Stimulated activated CD4-positive, alpha-beta T cell treated with anti-CD3 and anti-CD28 coated beads, Interleukin-4, amount 100 ng/mL, for 48 hours (primary cell): ENCODE measurements at places on chromosomes 3 and 15.

DNA sequence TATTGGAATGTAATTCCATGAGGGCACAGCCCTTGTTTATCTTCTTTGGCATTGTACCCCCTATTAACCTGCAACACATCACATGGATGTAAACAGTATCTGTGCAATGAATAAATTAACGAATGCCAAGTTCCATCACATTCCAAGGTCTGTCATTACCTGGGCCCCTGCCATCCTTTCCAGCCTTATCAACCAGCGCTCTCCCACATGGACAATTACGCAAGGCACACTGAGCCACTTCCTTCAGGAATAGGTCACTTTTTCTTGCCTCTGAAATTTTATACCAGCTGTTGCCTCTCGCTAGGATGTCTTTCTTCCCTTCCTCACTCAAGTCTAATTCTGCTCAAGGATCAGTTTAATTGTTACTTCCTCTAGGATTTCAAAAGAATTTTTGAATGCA is 1051.8 kb upstream of the CFAP20DC start:
- no peak for DNase-seq

DNA sequence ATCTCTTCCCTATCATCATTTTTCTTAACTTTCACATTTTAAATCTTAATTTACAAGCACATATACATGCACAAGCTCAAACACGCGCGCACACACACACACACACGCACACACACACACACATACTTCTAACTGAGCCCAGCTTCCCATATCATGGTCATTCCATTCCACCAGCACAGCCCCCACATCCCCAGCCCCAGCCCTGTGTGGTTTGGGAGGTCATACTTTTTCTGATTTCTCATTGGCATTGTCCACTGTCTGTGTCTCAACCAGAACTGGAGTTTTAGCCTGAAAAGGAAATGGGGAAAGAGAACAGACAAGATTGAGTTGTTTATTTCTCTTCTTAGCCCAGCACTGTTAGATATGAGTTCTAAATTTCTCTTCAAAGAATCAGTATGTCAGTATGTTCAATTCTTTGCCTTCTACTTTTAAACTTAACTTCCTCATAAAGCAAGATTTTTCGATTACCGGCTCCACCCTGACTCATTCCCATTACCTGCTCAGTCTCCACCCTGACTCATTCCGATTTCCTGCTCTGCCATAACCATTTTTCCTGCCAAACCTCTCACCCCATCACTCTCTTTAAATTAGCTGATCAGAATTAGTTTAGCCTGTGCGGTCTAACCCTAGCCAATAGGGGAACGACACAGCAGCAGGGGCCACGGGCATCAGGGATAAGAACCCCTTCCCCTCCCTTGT is 6.4 kb downstream of the IQCF1 start:
- DNase-seq = no peak

DNA sequence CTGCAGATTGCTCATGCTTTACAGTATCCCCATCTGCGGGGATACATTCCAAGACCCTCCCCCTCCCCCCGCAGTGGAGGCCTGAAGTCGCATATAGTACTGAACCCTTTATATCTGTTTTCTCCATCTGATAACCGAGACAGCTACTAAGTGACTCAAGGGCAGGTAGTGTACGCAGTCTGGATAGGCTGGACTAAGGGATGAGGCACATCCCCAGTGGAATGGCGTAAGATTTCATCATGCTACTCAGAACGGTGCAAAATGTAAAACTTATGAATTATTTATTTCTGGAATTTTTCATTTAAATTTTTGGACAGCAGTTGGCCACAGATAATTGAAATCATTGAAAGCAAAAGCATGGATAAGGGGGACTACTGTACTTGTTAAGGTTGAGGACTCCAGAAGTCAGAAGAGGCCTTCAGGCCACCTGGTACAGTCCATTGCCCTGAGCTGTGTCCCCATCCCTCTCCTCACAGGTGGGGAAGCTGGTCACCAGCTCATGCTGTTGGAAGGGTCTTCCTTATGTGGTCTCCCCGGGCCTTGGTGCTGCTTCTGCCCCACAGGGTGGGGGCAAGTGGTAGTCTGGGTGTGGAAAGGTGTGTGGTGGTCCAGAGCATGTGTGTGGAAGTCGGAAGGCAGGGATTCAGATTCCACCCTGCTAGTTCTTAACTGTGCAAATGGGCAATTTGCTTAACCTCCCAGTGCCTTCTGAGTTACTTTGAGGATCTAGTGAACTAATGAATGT is 72.0 kb downstream of the HCN4 start:
- no peak for DNase-seq

- DNase-seq = no peak
These were observed 154.7 kb upstream of the KCNMB2 start for GRCh38 chr3:178381555-178381954.

GRCh38 chr15:89002830-89003229 is 85.4 kb upstream of the ABHD2 start:
- no peak for DNase-seq

- DNase-seq = no peak
These were observed 174.2 kb downstream of the CACNA2D3 start for GRCh38 chr3:54296531-54296930.

GRCh38 chr3:41064526-41064925 is 134.8 kb upstream of the CTNNB1 start:
- DNase-seq = no peak

GRCh38 chr3:19229086-19229485 is 80.8 kb downstream of the KCNH8 start:
- no peak for DNase-seq

DNA sequence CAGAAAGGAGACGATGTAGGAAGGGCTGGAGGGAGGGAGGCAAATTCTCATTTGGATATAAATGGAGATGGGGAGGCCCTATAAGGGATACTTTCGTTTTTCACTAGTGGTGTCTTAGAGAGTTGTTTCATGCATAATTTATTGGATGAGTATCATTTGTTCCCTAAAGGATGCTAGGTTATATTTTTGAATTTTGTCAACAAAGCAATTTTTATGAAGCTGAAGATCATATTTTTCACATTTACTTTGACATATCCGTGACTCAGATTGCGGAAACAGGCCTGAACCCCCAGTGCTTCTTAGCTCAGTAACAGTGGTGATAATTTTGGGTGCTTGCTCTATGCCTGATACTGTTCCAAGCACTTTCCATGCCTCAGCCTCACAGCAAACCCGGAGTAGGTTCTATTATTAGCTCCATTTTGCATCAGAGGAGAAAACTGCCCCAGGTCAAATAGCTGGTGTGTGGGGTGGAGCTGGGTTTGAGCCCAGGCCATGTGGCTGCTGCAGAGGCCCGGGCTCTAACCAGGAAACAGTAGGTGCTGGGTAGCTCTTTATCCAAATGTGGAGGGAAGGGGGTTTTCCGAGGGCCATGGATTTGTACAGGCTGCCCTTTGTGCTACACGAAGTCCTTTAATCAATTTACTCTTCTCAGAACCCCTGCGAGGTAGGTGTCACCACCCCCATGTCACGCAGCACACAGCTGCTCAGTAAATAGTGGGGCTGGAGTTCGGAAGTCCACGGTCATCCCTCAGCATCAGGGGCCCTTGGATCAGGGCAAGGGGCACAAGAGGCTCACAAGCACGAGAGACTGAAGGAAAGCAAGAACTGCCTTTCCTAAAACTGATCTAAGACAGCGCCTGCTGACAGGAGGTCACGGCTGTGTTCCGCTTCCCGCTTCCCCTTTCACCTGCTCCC is 99.1 kb downstream of the SLC49A4 start:
- no peak for DNase-seq

DNA sequence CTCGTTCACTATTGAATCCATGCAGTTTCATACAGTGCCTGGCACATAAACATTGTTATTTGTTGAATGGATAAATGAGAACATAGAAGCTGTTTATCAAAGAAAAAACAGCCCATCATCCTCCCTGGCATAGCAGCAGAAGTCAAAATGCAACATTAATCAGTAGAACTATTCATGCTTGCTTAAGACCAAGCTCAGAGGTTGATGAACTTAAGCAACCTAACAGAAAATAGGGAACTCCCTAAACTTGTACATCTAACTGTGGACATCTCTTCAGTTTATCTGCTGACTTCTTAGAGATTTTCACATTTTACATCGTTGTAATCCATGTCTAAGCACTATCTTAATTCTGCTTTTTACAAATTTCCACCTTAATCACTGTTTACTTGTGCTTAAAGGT is 29.2 kb downstream of the SENP8 start:
- DNase-seq = no peak

GRCh38 chr3:73772076-73772886 is 147.5 kb upstream of the PDZRN3 start:
- no peak for DNase-seq

GRCh38 chr3:42102571-42102970 is 11.4 kb downstream of the TRAK1 start:
- no peak for DNase-seq

DNA sequence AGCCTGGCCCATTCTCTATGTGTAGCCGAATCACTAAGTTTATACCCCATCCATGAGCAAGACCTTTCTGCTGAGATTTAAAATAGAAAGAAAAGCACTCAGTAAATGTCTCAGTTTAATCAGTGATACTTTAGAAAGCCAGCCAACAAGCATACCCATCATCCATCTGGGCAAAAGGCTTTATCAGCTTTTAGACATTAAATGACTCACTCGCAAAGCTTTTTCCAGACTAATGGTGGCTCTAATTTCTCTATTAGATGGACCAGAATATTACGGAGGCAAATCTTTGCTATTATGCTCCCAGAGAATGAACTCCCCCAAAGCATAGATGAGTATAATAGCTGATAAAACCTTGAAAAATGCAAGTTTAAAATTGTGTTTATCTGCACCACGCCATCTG is 727.8 kb downstream of the GBE1 start:
- DNase-seq = no peak

DNA sequence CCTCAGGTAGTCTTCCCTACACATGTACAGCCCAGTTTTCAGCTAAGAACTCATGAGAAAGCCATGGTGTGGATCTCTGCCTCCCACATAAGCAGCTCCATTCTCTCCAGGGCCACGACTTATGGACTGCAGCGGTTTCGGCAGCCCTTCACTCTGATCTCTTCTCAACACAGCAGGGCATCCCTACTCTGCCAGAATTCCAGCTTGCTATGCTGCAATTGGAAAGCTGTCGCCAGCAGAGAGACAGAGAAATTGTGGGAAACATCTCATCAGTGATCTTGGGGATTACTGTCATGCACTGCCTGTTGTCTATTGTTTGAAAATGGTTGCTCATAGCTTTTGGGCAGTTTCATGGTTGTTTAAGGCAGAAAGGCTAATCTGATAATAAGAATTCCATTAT is 11.9 kb upstream of the BLM start:
- no peak for DNase-seq

GRCh38 chr3:1962396-1963088 is 136.1 kb upstream of the CNTN4 start:
- no peak for DNase-seq

DNA sequence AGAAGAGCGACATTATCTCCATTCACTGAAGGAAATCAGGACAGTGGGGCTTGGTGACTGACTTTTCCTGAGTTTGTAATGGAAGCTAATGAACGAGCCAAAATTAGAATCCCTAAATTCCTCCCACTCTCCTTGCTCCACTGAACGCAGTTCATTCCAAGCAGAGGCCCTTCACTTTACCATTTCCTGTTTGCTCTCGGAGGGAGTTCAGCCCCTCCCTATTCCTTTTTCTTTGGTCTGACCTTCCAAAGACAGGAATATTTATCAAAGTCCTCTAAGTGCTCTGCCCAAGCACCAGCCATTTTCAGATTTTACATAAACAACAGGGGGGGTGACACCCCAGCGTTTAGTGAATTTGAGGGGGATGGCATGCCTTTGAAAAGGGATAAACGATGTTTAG is 24.0 kb upstream of the PTPRG start:
- DNase-seq = no peak
